ENCODE measurements at places on chromosomes 3 and 15. TPM values are rescaled to one million over a fixed set of nuclear protein-coding genes. Genes with fewer than 3 reads are reported as not detected.

GRCh38 chr3:37492977-37493471 is 318.6 kb upstream of the LRRFIP2 start:
- no peaks in the 10 kb centered on the region for H3K4me1 ChIP-seq
- DNase-seq: no peak
- peaks cover 29% of the 10 kb centered on the region for H3K27me3 ChIP-seq
- no peak overlapping the region for H3K27ac ChIP-seq
- peaks cover 1% of the 10 kb centered on the region for H3K36me3 ChIP-seq
- H3K4me3 ChIP-seq: no peak overlapping the region

DNA sequence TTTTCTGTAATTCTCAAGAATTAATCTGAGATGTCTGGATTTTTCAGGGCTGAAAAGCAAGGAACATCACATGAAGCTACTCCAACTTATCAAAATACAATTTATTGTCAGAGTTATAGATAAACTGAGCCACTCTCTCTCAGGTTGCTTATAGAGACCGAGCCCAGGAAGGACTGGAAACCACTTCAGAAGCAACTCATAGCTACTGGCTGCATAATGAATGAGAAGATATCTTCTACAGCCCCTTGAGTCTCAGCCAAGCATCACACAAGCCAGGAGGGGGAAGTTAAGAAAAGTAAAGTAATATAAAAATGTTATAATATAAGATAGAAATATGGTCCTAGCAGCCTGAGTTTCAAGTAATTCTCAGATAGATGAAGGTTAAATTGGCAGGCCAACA is 186.0 kb downstream of the TNIK start:
- no peak overlapping the region for H3K4me3 ChIP-seq
- H3K4me1 ChIP-seq: peaks cover 54% of the 10 kb centered on the region
- no peak overlapping the region for H3K27ac ChIP-seq
- H3K36me3 ChIP-seq: peaks cover 5% of the 10 kb centered on the region

DNA sequence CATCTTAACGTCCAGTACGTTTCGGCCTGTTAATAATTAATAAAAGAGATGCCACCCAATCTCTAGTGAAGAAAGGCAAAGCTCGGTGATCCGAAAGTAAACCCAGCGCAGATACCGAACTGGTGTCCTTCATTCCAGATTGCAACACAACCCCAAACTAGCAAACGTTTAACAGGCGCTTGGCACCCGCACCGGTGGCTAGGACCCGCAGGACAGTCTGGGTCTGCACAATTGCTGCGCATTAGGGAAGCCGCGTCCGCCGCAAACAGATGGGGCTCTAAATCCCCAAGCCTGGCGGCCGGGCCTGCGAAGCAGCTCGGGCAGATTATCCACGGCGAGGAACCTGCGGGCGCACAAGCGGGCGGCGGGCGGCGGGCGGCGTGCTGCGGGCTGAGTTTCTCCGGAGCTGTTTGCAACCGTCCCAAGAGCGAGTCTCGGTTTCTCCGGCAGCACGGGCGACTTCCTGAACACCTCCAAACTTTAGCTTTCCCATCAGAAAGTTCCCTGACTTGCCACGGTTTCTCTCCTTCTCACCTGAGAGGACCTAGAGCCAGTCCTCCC is 112.1 kb upstream of the ICE2 start:
- peak; percentile 69 for DNase-seq
- H3K27ac ChIP-seq: peak overlapping the region; percentile 94
- peaks cover 1% of the 10 kb centered on the region for H3K36me3 ChIP-seq

DNA sequence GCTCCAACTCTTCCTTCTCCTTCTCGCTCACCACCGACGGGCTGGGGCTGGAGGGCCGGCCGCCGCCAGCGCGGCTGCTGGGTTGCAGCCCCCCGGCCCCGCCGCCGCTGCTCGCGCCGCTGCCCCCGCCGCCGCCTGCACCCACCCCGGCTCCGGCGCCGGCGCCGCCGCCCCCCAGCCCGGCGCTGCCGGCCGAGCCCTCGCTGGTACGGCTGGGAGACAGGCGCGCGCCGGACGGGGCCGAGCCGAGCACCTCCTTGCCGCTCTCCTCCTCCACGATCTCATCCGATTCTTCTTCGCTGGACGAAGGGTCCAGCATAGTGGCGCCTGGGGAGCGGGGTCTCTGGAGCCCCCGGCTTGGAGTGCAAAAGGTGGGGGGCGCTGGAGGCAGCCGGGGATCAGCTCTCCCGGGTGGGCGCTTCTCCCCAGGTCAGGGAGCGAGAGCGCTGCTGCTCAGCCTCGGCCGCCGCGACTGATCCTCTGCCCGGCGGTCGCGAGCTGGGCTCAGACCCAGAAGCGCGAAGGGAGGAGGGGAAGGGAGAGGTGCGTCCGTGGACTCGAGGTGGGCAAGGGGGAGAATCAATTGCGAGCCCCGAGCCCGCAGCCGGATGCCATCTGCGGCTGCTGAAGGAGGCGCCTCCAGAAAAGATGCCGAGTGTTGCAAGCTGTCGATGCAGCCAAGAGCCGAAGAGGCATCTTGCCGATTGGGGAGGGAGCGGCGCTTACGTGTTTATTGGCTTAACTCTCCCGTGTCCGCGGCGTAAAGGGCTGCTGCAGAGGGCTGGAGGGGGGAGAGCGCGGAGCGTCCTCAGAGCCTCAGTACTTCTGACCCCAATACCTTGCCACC is at the start of gene CADPS:
Gene CADPS, minus strand, starts transcription at position 706 of the 847 bp plus-strand sequence. Its CDS starts 387 bp downstream, at position 319.
- H3K27me3 ChIP-seq: peaks cover 46% of the 10 kb centered on the region
- no peaks in the 10 kb centered on the region for H3K4me1 ChIP-seq
- peaks cover 2% of the 10 kb centered on the region for H3K36me3 ChIP-seq
- no peak within 1 kb of the TSS for H3K4me3 ChIP-seq
- no peak within 1 kb of the TSS for H3K27ac ChIP-seq

DNA sequence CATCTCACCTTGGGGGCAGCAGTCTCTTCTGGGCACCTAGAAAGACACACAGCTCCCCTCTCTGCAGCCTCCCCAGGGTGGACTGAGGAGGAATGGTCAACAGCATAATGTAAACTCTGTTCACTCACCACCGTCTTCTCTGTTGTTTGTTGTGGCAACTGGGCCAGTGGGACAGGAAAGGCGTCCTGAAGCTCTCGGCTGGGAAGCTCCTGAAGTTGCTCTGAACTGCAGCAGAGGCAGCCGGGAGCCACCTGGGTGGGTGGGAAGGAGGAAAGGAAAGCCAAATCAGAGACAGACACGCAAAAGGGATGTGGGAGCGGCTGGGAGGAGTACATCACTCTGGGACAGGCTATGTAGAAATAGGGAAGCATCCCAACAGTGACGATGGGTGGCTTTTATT is 52.7 kb downstream of the MYLK start:
- H3K27ac ChIP-seq: no peak overlapping the region
- DNase-seq: no peak
- H3K4me1 ChIP-seq: no peaks in the 10 kb centered on the region
- H3K27me3 ChIP-seq: peaks cover 10% of the 10 kb centered on the region
- H3K4me3 ChIP-seq: no peak overlapping the region
- H3K36me3 ChIP-seq: no peaks in the 10 kb centered on the region

GRCh38 chr3:171358881-171359198 is 101.4 kb downstream of the TNIK start:
- H3K4me3 ChIP-seq: no peak overlapping the region
- no peaks in the 10 kb centered on the region for H3K36me3 ChIP-seq
- no peak overlapping the region for H3K27ac ChIP-seq
- no peak for DNase-seq
- H3K27me3 ChIP-seq: no peaks in the 10 kb centered on the region

DNA sequence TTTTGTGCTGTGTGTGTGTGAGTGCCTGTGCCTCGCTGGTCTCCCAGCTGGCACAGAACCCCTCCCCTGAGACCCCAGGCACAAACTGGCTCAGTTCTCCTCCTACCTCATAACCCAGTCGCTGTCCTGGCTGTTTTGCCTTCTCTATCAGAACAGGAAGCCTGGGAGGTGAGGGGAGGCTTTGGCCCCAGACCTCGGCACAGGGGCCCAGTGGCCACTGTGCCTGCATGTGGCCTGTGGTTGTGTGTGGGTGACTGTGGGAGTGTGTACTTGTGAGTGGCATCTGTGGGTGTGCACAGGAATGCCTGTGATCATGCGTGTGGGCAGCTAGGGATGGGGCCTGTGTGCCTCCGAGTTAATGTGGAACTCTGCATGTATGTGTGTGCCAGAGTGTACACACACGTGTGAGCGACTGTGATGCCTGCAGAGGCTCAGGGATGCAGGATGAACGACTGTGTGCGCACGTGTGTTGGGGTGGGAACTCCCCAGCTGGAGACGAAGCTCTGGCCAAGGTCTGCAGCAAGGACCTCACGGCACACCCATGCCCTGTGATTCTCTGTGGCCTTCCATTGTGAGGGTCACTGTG is 32.3 kb downstream of the PSTPIP1 start:
- no peaks in the 10 kb centered on the region for H3K27me3 ChIP-seq
- H3K27ac ChIP-seq: peak overlapping the region; percentile 5
- DNase-seq: no peak
- peaks cover 15% of the 10 kb centered on the region for H3K36me3 ChIP-seq

DNA sequence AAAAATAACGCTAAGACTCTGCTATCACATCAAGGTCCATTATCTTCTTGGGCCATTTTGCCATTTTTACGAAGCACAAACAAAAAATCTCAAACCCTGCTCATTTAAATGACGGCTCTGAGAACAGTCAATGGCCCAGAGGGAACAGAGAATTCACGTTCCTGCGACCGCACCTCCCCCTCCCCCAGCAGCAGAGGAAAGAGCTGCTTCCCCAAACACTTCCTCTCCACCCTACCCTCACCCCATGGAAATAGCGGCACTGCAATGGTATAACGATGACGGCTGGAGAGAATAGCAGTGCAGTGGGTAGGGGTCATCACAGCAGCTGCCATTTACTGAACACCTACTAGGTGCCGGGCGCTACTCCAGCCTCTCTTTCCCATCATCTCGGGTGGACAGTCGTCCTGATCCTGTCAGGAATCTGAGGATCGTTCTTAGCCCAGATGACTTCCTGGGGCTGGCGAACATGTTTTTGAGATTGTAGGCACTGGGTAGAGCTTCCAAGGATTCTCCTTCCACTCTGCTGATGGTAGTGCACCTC is 113.3 kb downstream of the IQSEC1 start:
- H3K36me3 ChIP-seq: no peaks in the 10 kb centered on the region
- H3K4me3 ChIP-seq: no peak overlapping the region
- no peak for DNase-seq
- no peaks in the 10 kb centered on the region for H3K27me3 ChIP-seq
- no peak overlapping the region for H3K27ac ChIP-seq

DNA sequence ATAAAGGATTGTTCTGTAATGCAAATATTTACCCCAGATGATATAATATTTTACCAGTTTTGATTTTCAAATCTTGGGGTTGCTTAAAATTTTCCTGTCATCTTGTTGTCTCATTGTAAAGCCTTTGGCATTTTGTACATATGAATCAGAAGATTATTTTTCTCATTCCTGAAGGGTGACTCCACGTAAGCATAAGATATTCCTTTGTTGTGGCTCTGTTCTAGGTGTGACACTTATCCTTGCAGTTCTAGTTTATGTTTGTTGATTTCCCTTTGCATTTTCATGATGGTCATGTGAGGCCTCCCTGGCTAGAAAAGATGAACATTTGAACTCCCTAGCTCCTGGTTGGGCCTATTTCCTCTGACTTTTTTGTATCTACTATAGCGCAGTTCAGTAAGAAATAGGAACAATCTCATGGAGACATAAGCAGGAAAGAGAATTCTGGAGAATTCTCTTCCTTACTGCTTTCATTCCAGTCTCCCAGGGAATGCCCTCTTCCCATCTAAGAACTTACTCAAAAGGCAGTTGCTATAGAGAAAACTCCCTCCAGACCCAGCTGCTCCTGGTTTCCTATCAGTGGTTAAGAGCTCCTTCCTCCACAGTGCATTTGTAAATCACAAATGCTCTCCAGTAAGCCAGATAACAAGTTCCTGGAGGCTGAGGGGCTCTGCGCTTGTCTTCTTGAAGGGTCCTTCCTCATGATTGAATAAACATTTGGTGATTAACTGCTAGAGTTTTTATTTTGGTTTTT is 124.7 kb downstream of the WNT5A start:
- no peak overlapping the region for H3K4me3 ChIP-seq
- no peaks in the 10 kb centered on the region for H3K36me3 ChIP-seq

DNA sequence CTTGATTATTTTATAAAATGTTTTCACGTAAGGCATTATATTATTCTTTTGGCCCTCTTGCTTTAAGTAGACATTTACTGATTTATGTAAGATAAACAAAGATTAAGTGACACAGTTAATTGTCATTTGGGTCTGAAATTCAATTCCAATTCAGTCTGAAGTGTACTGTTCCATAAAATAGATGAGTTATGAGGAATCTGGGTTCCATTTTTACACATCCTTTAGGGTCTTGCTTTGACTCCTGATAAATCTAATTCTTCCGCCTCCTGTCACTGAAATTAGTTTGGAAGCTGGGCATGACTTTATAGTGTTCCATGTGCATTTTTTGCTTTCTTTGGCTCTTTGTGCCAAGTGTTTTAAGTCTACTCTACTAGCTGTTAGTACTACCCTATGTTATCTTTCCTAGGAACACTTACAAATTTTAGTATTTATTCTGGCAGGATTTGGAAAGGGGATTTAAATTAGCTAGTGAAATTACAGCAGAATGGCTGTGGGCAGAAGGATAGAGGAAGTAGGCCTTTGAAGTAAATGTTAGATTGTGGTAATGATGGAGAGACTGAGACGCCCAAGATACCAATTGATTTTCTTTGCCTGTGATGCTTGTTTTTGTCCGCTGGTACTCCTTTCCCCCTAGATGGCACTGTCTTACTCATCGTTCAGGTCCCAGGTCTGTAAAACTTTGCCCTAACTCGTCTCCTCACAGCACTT is 14.3 kb downstream of the ARL8B start:
- peaks cover 63% of the 10 kb centered on the region for H3K4me1 ChIP-seq
- peaks cover 2% of the 10 kb centered on the region for H3K36me3 ChIP-seq
- H3K27me3 ChIP-seq: no peaks in the 10 kb centered on the region
- peak overlapping the region; percentile 92 for H3K27ac ChIP-seq
- H3K4me3 ChIP-seq: peak overlapping the region; percentile 57

The SLCO2A1 gene
- 0.10 TPM for total RNA-seq

The RIOX2 gene
- 32.8 TPM for total RNA-seq

All from activated T-cell treated with anti-CD3 and anti-CD28 coated beads, Interleukin-2, amount 50 U/mL, for 72 hours (primary cell).